ENCODE measurements at places on chromosomes 2 and 18.

- no peak for DNase-seq
These were observed 56.4 kb upstream of the FMNL2 start for GRCh38 chr2:152278526-152278925.

GRCh38 chr2:10985260-10985659, 73.5 kb downstream of the KCNF1 start:
- DNase-seq, result no peak

- no peak for DNase-seq
These were observed 489.9 kb downstream of the NYAP2 start for GRCh38 chr2:225889452-225889851.

DNA sequence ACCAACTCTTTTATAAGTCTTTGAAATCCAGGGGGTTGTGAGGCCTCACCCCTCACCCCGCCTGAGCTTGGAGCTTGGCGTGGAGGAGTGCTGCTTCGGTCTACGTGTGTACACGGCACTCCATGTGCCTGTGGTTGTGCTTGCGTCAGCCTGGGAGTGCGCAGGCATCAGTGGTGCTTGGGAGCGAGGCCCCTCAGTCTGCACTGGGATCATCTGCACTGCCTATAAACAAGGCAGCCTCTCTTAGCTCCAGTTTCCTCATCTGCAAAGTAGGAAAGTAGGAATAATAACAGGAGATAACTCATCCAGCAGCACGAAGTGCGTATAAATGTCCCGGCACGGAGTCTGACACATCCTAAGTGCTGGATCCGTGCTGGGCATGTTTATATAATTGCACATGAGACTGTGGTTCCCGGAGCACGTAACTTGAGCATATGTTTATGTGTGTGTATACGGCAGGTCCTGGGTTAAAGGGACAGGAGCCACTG, 1.2 kb downstream of the GYPC start:
- no peak for DNase-seq

DNA sequence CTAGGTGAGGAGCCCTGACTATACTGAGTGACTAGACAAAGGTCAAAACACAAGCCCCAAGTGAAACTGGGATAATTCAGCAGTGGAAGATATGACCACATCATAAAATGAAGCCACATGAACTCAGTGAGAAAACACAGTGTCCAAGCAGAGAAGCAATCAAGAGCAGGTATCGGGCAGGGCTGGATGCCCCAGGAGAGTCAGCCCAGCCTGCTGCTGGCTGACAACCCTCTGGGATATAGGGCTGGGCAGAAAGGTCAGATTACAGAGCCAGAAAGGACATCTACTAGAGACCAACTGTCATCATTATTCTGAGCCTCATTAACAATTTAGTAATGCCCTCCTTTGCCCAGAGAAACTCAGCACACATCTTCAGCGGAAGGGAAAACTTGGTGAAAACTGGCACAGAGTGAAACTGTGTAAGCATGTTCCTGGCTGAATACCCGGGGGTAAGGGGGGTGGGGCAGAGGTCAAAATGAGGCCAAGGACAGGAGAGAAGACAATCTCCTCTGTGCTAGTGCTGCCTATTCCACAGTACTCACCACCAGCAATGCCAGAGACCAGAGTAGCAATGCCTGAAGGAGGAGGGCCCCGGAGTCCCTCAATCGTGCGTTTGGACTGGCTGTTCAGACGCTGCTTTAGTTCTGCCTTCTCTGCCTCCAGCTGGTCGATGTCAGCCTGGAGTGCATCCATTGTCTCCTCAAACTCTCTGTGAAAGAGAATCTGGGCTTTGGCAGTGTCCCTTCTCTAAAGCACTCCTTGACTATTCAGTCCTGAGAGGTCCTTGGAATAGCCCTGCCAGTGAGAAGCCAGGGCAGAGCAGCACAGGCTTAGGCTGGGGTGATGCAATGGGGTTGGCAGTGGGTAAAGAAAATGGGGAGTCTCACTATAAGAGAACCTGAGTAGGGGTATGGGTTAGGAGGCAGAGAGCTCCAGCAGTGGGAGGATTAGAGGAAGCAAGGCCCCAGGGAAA, 15.3 kb downstream of the DCTN1 start:
- DNase-seq, result no peak

GRCh38 chr18:70078106-70078505, 127.4 kb downstream of the RTTN start:
- no peak for DNase-seq

DNA sequence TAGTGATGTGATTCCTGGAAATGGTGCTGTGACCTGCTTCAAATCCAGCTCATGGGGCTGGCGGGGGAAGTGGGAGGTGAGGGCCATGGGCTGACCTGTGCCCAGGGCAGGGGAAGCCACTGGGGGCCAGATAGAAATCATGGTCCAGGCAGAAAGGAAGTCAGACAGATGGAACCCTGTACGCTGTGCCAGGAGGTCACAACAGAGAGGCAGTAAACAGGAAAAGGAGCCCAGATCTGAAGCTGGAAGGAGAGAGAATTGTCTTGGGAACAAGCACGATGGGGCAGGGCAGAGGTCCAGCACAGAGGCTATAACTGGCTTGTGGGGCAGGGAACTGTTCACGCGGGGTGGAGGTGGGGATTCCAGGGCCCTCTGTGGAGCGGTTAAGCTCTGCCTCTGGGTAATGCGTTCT, 76.0 kb downstream of the RNF144A start:
- no peak for DNase-seq

- no peak for DNase-seq
These were observed 326.7 kb downstream of the SUCLG1 start for GRCh38 chr2:84132370-84132769.

- DNase-seq, result no peak
These were observed 203.0 kb downstream of the SP3 start for GRCh38 chr2:173762221-173762620.

GRCh38 chr2:235005603-235006259, 53.9 kb downstream of the SH3BP4 start:
- DNase-seq, result no peak

- DNase-seq, result no peak
These were observed 675.2 kb upstream of the ID2 start for GRCh38 chr2:8006626-8007025.

DNA sequence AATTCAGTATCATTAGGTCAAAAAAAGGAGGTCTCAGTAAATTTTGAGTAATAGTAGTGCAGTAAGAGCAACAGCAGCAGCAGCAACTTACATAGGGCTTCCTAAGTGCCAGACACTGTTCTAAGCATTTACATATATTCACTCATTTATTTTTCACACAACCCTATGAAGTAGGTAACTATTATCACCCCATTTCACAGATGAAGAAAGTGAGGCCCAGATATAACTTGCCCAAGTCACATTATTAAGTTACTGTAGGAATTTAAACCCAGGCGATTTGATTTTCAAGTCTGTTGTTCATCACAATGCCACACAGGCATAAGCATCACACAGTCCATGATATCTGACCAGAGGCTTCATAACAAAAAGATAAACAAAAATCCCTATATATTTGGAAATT, 90.2 kb upstream of the DTNB start:
- DNase-seq, result no peak

- no peak for DNase-seq
These were observed 167.0 kb downstream of the NDUFA10 start for GRCh38 chr2:239858179-239858578.

DNA sequence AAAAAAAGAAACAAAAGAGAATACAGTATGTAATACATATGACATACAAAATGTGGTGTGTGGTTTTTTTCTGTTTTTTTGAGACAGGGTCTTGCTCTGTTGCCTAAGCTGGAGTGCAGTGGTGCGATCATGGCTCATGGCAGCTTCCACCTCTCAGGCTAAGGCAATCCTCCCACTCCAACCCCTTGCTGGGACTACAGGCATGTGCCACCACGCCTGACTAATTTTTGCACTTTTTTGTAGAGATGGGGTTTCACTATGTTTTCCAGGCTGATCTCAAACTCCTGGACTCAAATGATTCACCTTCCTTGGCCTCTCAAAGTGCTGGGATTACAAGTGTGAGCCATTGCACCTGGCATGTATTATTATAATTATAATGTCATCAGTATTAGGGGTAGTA, 38.9 kb downstream of the DHX57 start:
- DNase-seq, result no peak

- DNase-seq, result no peak
These were observed 27.4 kb downstream of the NEMP2 start for GRCh38 chr2:190507135-190507534.

GRCh38 chr2:119700866-119701265, 21.9 kb downstream of the TMEM177 start:
- DNase-seq, result no peak

GRCh38 chr2:223197046-223197445, 145.1 kb downstream of the KCNE4 start:
- no peak for DNase-seq

GRCh38 chr2:108829578-108830310, 43.2 kb downstream of the CCDC138 start:
- no peak for DNase-seq

GRCh38 chr18:76373297-76373696, 121.7 kb downstream of the ZNF516 start:
- DNase-seq, result no peak

DNA sequence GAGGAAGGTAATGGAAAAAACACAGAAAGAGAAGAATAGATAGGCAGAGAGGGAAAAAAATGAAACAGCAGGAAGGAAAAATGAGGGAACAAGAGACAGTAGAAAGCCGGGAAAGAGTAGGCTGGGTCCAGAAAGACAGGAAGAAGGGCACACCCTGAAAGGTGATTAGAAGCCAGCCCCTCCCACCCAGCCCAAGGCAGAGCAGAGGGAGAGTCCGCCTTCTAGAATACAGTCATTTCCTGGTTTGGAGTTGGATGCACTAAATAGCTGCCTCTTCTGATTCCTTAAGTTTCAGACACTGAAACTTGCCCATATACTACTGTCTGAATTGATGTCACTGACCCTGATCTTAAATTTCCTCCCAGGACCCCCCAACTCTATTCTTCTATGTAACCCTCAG, 17.9 kb upstream of the DSG3 start:
- no peak for DNase-seq

DNA sequence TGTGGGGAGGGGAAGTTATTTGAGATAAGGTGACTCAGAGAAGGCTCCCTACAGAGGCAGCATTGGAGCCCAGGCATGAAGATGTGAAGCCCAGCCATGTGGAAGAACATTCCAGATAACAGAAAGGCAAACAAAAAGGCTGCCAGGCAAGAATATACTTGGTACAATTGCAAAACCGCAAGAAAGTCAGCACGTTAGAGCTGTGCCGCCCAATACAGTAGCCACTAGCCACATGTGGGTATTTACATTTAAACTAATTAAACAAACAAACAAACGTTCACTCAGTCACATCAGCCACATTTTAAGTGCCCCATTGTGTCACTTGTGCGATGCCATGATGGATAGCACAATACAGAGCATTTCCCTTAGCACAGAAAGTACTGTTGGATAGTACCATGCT, 179.6 kb downstream of the SATB2 start:
- no peak for DNase-seq

GRCh38 chr2:197196541-197197180, 113.9 kb downstream of the ANKRD44 start:
- no peak for DNase-seq

DNA sequence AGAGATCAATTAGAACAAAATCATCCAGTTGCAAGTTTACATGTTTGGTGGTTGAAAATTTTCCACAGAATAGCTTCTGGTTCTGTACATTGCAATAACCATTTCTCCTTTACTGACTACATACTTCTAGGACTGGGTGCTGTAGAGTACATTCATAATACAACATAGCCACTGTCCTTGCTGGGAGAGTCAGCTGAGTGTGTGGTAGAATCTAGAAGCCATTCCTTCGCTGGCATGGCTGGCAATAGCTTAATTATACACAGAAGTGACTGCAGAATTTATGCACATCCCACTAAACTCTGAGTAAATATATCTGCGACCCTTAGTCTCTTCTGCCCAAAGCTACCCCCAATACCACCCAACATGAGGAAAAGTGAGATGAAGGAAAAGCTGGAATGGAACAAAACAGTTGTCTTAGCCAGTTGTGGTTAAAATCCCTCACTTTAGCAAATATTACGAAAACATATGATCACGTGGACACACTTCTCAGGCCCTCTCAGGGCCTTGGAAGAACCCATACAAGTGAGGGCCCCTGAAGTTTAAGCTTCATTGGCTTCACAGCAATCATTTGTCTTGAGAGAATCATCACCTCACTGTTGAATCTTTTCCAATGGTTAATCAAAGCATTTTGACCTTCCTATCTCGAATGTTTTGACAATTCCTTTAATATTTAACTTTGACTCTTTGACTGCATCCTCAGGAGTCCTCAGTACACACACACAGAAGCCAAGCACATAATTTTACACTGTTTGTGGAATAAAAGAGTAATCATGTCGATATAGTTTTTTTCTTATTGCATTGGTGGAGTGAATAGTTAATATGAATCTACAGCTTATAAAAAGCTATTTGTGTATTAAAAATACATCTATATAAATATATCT, 225.1 kb downstream of the ZNF385B start:
- DNase-seq, result no peak

DNA sequence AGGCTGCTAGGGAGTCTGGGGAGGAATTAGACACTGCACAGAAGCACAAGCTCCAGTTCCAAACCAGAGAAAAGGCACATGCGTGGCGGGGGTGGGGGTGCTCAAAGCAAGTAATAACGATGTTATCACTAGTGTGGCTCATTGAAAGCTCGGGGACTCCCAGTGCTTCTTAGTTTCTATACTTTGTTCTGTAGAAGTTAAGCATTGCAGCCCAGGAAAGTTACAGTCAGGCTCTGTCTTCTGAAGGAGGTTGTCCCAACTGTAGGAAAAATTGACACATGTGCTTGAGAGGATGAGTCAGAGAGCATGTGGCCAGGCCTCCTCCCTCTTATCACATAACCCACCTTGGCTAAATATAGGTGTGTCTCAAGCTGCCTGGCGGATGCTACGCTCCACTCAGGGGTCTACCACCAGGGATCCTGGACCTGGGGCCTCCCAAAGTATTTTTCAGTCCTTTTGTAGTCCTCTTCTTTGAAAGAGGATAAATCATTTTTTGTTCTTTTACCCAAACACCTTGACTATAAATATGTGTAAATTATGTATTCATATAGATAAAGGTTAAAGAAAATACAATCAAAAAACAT, 3.8 kb downstream of the GALNT5 start:
- no peak for DNase-seq

- DNase-seq, result peak; percentile 31
These were observed 1.1 kb upstream of the BOLL start for GRCh38 chr2:197786010-197786877.

Measured in NCI-H1930 (cell line).